ENCODE measurements at places on chromosomes 5 and 9. TPM values are rescaled to one million over a fixed set of nuclear protein-coding genes. Genes with fewer than 3 reads are reported as not detected.

The GRXCR2 gene
- not detected for polyA plus RNA-seq

The BARX1 gene
- 0.30 TPM for polyA plus RNA-seq

The ADRB2 gene
- polyA plus RNA-seq, result 12.9 TPM

The DEPDC1B gene
- polyA plus RNA-seq, result 20.8 TPM

The DCTN4 gene
- polyA plus RNA-seq, result 26.7 TPM

The CDKN2B gene
- 0.21 TPM for polyA plus RNA-seq

Measured in cardiac muscle cell (in vitro differentiated cells and primary cell).